GM12892 (cell line): ENCODE measurements at places on chromosomes 6 and 20.
A peak's percentile ranks its signal among the peaks of the same experiment; 100 is the strongest.

GRCh38 chr20:38559764-38560163, 21.2 kb upstream of the ADIG start:
- DNase-seq = no peak

- no peak for DNase-seq
These were observed at the start of gene TXLNB for GRCh38 chr6:139291813-139292619. Gene TXLNB (minus strand): TSS chr6:139291998. CDS start chr6:139288899, 3,099 bp downstream.

- no peak for DNase-seq
These were observed 1.4 kb downstream of the TEAD3 start for GRCh38 chr6:35495258-35496035.

DNA sequence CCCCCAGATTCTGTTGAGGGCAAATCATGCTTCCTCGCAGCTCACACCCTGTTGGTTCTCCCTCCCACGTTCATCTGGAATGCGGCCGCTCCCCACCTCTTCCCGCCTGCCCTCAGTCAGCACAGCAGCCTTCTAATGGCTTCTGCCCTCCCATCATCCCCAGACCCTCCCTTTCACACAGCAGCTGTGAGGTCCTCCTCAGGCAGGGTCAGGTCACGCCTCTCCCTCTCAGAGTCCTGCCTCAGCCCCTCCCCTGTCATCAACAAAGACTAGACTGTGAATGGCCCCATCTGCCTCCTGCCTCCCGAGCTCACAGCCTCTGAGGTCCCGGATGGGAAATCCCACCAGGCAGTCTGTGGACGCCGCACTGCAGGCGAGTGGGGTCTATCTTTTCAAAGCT, 7.9 kb upstream of the BHLHE23 start:
- no peak for DNase-seq

- no peak for DNase-seq
These were observed 245.4 kb upstream of the ASCC3 start for GRCh38 chr6:101126501-101126900.

DNA sequence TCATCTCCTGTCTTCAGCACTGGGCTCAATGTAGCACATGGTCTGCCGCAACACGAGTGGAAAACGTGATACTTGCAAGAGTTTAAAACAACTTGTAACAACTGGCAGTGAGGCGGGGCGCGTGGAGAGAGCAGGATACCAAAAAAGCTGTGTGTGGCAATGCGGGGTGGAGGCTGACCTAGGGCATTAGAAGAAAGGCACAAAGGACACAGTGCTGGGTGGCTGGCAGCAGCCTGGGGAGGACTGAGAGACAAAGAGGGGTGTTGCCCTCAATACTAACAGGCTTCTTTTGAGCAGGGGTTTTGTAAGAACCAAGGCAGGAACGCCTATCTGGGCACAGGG, 1.5 kb upstream of the GFOD1 start:
- DNase-seq = no peak

DNA sequence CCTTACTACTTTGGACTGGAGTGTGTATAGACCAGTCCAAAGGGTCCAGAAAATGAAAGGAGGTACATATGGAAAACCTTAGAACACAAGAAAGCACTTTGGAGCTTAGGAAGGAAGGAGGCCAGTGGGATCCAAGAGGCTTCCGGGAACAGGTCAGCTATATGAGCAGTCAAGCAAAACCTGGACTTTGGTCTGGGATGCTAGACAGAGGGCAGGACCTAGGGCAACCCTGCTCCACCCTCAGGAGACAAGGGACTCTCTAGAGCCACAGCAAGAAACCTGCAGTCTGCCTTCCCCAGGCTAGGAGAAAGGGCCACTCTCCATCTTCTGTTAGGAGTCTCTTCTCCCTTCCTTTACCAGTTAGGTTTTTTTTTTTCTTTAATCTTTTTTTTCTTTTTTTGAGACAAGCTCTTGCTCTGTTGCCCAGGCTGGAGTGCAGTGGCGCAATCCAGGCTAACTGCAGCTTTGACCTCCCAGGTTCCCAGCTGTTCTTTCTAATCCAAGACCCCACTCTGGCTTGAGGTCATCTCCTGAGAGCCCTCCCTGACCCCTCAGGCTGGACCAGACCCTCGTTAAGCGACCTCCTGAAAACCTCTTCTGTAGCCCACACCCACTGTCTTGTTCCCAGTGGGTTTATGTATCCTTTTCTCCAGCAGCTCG, 4.6 kb downstream of the KCNK5 start:
- no peak for DNase-seq

- no peak for DNase-seq
These were observed 23.2 kb downstream of the CGA start for GRCh38 chr6:87071683-87072082.

DNA sequence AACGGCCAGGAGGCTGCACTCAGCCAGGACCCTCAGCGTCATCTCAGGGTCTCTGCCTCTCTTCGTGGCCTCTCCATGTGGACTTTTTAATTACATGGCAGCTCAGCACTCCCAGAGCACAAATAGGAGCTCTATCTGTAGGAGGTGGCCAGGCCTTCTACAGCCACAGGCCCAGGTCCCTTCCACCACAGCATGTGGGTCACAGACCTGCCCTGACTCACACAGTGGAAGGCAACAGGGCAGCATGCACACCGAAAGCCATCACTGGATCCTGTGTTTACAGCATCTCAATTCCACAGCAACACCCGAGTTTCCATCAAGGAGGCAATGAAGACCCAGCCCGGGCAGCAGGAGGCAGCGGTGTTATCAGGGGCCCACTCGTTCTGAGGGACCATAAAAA, 65.8 kb upstream of the CD93 start:
- DNase-seq = no peak

GRCh38 chr6:142301651-142302391, at the start of gene ADGRG6:
Gene ADGRG6 (plus strand): TSS chr6:142302007. CDS start chr6:142302330, 323 bp downstream.
- peak; percentile 20 for DNase-seq

DNA sequence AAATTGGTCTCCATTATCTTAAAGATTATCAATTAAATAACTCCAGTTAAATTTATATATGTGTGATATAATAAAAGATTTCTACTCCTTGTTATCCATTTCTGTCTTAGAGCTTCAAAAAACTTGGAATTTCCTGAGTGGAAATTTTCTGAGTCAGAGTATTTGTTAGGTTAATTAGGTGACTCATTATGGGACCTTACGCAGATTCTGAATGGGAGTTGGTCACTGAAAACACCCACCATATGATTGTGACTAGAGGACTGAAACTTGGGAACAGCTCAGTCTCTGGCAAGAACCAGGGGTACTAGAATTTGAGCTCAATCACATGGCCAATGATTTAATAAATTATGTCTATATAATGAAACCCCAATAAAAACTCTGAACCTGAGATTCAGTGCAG, 125.4 kb upstream of the HMGCLL1 start:
- DNase-seq = no peak

- DNase-seq = no peak
These were observed 196.1 kb downstream of the DLL1 start for GRCh38 chr6:170094686-170095272.

DNA sequence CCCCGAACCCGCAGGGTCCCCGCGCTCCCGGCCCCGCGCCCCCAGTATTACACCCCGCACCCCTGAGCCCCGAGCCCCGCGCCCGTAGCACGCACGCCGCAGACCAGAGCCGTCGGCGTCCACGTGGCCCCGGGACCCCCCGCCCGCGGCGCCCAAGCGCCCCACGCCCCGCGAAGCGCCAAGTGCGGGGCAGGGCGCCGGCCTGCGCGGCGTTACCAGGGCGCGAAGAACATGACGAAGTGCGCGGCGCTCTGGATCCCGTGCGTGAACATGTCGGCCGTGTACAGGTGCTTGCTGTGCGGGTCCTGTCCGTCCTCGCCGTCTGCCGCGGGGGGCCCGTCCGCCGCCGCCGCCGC, 312 bp downstream of the TXNDC5 start:
- DNase-seq = no peak

DNA sequence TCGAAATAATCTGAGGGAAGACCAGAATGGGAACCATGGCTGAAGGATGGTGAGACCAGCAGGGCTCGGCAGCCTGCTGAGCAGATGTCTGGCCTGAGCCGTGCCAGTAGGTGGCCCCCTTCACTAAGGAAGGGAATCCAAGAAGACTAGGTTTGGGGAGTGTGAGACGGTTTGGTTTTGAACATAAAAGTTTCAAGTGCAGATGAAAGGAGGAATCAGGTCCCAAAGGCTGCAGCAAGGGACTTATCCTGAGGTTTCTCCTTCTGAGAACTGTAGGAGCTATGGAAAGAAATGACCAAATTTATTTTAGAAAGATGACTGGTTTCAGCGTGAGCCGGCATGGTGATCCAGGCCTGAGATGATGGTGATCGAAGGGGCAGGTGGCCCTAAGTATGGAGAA, 4.6 kb upstream of the OSER1 start:
- DNase-seq = no peak

- no peak for DNase-seq
These were observed 191.5 kb upstream of the RSPO3 start for GRCh38 chr6:126926926-126927325.

- no peak for DNase-seq
These were observed 10.3 kb downstream of the DSE start for GRCh38 chr6:116381000-116381399.

- DNase-seq = no peak
These were observed 10.2 kb downstream of the WFDC3 start for GRCh38 chr20:45781391-45781931.

DNA sequence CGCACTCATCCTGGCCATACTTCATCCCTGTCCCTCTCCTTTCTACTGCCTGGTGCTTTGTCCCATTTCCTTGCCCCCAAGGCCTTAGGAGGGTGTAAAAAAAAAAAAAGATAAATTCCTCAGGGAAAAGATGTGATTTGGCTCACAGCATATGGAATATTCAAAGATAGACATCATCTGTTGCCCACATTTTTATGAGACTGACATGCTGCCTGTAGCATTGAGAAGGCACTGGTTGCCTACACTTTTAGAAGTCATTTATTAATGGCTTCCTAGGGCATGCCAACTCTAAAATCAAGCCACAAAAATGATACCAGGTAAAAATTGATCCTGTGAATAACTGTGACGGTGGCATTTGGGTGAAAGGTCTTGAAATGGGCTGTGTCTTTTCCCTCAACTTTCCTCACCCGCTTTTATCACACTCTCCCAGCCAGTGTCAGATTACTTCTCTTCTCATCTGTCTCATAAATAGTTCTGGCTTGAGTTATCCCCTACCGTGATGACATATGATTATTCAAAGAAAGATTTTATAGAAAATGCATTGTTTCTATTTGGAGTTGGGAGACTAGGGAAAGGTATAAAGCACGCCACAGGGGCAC, 139.4 kb downstream of the CARMIL1 start:
- no peak for DNase-seq

DNA sequence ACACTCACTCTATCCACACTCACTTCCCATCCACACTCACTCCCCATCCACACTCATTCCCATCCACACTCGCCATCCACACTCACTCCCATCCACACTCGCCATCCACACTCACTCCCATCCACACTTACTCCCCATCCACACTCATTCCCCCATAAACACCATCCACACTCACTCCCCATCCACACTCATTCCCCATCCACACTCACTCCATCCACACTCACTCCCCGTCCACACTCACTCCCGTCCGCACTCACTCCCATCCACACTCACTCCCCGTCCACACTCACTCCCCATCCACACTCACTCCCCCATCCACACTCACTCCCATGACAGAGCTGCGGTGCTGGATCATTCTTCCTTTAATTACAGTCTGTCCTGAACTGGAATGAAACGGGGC, 17.1 kb downstream of the THBS2 start:
- no peak for DNase-seq

- DNase-seq = no peak
These were observed 154.0 kb downstream of the LY86 start for GRCh38 chr6:6742535-6742934.

GRCh38 chr6:7673063-7673536, 52.8 kb upstream of the BMP6 start:
- DNase-seq = no peak

- no peak for DNase-seq
These were observed 314.4 kb downstream of the ESR1 start for GRCh38 chr6:152121910-152122309.

DNA sequence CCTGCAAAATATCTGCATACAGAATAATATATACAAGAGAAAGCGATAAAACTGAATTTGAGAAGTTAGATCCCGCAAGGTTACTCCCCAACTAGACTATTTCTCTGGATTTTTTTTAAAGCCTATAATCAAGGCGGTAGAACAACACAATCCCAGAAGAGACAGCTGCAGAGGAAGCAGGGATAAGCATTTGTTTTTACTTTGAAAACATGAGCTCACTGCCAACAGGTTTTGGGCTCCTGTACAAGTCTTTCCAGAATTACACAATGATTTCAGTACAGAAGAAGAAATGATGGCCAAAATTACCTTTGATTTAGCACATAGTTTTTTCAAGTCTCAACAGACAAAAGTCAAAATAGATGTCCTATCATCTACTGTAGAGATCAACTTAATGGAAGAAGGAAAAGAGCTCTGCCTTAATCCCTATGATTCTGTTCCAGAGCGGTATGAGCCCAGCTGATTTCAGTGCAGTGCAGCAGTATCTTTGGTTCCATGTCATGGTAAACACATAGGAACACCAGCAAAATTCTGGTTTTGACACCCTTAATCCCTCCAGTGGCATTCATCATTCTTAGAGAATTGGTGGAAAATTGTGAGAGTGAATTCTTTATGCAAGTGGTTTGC, 304.3 kb downstream of the HDGFL1 start:
- DNase-seq = no peak

- DNase-seq = no peak
These were observed 42.1 kb downstream of the FAXC start for GRCh38 chr6:99307295-99307907.

DNA sequence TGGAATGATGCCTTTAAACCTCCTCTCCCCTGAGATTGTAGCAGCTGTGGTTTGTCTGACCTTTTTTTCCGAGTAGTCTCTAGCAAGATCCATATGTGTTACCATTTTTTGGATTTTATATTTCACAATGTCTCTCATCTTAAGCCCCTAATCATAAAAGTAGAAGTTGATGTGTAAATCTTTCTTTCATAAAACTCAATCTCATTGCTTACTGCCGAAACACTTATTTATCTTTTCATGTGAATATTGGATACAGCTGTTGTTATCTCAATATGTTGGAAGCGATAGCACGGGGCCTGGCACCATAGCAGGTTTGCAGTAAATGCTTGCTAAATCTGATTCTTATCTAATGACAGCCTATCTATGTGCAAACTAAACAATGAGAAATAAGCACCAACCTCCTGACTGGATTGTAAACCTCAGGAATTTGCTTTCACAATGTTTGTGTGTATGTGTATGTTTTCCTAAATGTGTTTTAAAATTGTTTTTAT, 14.2 kb downstream of the SMPDL3A start:
- DNase-seq = no peak

DNA sequence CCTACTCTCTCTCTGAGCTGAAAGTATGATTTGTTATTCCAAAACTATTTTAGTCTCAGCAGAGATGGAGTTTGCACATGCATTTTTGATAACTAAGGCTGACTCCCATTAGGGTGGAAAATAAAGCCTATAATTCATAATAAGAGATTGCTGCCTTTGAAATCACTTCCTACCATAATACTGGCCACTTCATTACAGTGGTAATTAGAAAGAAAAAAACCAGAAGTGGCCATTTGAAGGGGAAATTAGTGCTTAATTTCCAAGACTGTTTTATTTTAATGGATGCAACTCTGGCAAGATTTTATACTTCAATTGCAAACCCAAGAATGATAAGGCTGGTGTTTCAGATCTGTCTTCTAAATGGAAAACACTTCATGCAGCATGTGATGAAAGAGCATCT, 43.4 kb downstream of the SLC35B3 start:
- DNase-seq = no peak

- no peak for DNase-seq
These were observed 913 bp downstream of the BTN2A2 start for GRCh38 chr6:26383624-26384417.
